Suppressor macrophage (primary cell): ENCODE measurements at places on chromosomes 4 and X.

GRCh38 chr4:84932462-84932861, 34.0 kb downstream of the WDFY3 start:
- no peak for DNase-seq

DNA sequence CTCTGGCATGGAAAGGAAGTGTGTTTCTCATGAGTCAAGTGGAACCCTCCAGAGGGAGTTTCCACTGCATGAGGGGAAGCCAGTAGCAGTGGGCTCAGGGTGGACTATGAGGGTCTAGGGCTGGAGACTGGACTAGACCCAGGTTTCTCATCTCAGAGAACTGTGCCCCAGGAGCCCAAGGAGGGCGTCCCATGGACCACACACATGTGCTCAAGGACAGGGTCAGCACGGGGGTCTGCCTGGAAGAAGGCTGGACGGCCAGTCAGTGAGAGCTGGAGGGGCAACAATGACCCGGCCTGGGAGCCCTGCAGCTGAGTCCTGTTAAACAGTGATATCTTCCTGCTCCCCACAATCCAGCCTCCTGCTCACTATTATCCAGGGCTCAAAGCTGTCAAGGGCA, 5.8 kb upstream of the CTSO start:
- DNase-seq, result no peak

DNA sequence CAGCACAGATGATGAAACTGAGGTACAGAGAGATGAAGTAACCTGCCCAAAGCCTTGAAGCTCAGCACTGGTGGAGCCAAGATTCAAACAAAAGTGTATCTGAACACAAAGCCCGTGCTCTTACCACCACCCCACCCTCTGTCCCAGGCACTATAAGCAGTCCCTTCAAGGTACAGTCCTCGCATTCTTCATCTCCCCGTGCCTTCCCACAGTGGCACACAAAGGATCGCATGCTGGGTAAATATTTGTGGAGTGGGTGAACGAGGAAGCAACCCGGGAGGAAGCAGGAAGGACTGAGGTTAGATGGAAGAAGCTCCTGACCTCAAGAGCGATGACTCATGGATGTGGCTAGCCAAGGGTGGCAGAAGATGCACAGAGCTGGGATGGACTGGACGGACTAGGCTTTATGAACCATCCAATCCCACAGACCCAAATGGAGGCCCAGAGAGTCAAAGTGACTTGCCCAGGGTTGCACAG, 18.4 kb downstream of the IQSEC2 start:
- DNase-seq, result peak; percentile 55

DNA sequence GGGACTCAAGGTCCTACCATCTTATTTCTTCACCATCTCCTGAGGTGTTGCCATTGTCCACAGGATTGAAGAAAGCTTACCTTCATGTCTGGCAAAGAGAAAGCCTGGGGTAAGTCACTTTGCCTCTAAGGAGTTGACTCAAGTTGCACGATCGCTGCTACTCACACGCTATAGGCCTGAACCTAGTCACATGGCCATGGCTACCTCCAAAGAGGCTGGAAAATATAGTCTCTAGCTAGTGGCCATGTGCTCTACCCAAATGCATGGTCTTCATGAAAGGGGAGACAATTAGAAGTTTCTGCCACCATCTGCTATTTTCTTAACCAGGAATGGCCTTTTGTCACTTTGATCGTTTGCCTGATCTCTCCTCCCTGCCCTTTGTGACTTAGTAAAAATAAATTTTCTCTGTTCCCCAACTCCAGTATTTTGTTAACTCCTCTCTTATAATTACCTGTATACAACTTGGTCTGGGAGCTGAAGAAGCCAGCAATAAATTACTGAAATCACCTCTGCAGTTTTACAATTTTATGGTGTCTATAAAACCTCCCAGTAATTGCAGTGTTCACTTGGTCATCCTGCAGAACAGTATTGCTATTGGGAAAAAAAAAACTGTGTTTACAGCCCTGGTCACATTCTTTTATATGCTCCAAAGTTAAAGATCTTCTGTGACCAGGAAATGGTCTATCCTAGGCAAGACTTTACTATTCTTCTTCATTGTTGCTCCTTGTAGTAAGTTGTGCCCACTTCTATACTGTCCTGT, 126.7 kb upstream of the TSPAN5 start:
- no peak for DNase-seq

DNA sequence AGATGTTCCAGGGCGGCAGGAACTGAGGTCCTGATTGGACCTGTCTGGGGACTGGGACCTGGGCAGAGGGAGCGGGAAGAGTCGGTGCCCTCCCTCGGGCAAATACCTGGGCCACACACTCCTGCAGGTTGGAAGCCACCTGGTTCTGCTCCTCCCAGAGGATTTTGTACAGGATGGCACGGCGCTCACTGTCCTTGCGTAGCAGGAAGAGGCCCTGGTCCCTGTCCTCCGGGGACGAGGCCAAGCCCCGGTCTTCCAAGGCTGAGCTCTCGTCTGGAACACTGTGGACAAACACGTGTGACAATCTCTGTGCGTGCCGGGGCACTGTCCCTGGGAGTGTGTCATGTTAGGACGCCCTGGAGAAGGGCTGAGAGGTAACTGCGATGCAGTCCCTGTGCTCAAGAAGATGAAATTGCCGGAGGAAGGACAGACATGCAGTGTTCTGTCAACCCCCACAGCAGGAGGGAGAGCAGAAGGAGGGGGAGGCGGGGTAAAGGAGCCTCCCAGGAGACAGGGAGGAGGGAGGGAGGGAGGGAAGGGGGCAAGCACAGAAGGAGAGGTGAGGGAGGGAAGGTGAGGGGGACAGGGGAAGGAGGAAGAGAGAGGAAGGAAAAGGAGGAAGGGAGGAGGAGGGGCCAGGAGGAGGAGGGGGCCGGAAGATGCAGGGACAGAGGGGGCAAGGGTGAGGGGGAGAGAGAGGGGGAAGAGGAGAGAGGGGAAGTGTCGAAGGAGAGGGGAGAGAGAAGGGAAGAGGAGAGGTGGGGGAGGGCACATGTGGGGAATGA, 29.0 kb downstream of the PDHA1 start:
- DNase-seq, result peak; percentile 10

GRCh38 chr4:89438102-89438831, 130.7 kb upstream of the GPRIN3 start:
- DNase-seq, result peak; percentile 88

DNA sequence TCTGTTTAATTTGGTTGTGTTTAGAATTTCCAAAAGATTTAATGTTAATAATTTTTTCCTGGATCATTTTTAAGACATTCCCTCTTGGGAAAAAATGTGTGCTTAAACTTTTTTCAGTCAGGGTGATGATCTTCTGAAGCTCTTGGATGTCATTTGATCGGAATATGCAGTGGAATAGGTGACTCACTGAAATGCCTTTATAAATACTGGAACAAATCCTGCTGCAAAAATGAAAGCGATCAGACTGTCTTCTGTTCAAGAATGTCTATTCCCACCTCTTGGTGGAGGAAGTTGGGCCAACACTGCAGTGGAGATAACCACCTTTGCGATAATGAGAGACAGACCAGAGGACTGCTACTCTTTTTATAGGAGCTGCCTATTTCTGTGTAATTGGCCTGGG, 46.7 kb downstream of the LARP1B start:
- no peak for DNase-seq

- no peak for DNase-seq
These were observed 55.0 kb upstream of the TADA2B start for GRCh38 chr4:6988016-6988715.

DNA sequence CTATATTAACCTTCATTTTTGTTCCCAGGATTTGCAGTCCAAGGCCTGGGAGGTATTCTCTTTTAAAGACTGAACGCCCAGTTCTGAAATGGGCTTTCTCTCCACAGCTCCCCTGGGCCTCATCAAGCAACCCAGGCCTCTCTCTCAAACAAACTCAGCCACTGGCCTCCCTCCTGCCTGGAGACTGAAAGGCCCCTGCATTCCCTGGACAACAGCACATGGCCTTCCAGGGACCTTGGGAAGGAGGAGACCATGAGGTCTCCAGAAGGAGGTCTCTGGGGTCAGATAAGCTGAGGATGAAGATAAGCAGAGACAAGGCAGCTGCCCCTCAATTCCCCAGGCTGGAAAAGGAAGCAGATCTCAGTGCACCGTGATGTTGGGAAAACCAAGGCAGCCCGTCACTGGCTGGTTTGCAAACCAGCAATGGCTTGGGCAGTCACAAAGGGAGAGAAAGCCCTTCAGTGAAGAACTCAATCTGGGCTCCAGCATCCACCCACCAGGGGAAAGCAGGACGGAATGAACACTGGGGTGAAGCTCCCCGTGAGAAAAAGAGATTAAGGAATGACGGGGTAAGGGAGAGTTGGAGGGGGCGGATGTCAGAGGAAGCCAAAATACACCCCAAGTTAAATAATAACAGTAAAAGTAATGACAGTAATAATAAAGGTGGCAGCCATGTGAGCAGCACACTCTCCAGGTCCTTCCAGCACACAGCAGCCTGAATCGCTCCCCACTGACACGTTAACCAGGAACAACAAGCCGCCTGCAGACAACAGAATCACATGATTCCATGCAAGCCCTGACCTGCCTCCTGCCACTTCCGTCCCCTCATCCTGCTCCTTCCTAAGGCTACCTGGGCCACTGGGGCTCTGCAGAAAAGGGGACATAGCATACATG, 22.3 kb downstream of the AMOT start:
- no peak for DNase-seq

DNA sequence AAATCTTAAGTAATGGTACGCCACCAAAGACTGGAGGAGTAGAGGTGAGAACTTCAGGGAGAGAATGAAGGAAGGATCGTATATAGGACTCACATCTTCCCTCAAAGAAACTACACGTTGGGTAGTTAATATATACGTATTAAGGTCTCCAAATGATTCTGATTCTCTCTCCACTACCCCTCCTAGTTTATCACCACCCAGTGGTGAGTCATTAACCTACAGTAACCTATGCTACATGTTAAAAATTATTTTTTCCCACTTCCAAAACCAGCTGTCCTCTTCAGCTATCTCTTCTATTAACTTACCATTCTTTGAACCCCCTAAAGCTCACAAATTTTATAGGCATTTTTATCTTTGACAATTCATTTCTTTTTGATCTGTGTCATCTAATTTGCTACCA, 69.7 kb downstream of the RPS6KA6 start:
- DNase-seq, result no peak

DNA sequence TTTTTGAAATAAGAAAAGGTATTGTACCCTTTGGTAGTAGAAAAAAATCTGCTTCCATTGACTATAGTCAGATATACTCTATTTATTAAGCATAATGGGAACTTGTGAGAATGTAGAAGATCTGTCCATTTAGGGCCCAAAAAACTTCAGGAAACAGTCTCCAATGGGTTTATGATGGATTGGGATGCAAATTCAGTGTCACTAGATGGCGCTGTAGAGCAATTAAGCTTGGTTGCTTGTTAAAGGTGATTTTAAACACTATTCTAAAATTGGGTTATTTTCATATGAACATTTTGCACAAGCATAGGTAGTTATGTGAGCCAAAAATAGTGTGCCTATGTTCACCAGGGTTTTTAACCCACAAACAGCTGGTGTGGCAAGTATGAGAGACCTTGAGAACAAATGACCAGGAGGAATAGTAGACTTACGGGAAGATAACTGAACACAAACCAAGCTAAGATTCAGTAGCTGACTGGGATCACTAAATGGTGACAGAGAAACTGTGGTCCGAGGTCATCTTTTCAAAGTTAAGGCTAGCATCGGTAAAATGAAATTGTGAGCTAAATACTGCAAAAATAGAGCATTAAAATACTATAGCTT, 80.3 kb upstream of the LSM6 start:
- peak; percentile 74 for DNase-seq

DNA sequence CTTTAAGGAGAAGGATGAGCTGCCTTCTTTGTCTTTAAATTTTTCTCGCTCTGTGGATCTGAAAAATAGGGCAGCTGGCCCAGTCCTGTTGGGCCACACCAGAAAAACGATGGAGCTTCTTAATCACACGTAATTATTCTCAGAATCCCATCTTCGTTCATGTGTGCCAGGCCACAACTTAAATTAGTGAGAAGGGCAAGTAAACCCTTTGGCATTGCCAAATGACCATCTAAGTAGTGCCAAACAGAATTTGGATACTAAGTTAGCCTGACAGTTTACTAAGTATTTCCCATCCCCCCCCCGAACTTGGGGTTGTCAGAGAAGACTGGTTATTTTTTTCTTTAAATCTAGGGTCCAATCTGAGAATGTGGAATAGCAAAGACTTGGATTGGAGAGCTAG, 62.0 kb downstream of the CASP3 start:
- no peak for DNase-seq

GRCh38 chrX:8749697-8750096, 17.8 kb upstream of the ANOS1 start:
- no peak for DNase-seq

- DNase-seq, result no peak
These were observed 1156.1 kb downstream of the FAT4 start for GRCh38 chr4:126470862-126471261.

DNA sequence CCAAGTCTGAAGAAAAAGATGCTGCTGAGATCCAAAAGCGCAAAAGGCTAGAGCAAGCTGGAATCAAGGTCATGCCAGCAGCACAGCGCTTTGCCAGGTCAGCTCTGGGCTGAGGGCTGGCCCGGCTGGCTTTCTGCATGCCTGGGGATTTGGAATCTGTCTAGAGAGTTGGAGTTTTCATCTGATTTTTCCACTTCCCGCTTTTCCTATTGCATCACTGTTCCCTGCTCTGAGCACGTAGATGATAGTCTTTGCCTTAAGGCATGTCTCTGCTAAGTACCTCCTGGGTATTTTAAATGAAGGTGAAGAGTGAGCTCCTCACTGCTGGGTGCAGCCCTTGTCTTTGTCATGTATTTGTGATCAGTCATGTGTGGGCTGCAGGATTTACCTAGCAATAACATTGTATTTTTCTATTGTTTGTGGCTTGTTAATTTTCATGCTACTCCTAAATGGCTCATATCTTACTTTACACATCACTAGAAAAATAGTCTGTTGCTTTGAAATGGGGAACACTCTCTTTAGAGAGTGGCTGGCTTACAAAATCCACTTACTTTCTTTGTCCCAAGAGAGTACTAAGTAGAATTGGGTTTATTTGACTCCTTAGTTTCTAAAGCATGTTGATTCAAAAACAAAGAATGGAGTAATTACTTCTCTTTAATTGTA, 82.8 kb downstream of the LIMCH1 start:
- no peak for DNase-seq

GRCh38 chr4:2402941-2403340, 15.5 kb downstream of the ZFYVE28 start:
- DNase-seq, result no peak

GRCh38 chrX:155857561-155857960, 23.6 kb upstream of the VAMP7 start:
- DNase-seq, result peak; percentile 7

GRCh38 chr4:112853662-112854256, 195.7 kb upstream of the ANK2 start:
- no peak for DNase-seq

- no peak for DNase-seq
These were observed 40.2 kb downstream of the ARHGAP10 start for GRCh38 chr4:147772056-147772455.

- DNase-seq, result no peak
These were observed 324.9 kb upstream of the PPARGC1A start for GRCh38 chr4:24214796-24215195.

DNA sequence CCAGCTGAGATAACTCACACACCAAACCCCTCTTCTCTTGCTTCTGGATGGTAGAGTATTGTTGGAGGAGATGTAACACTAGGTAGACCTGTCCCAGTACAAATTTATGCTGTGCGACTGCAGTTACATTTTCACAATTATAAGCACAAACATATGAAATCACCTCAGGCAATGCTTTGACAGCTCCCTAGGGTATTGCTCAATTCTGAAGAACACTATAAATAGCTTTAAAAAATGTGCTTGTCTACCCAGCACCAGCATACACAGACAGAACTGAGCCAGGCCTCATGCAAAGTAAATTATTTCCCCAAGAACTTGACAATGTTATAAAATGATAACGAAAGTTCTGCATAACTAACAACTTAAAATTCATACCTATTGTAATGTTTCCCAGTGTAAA, 1999.1 kb upstream of the ADGRL3 start:
- DNase-seq, result no peak

- peak; percentile 42 for DNase-seq
These were observed 82.2 kb downstream of the STOX2 start for GRCh38 chr4:183986971-183987946.
